ENCODE measurements at places on chromosomes 13 and 19. TPM values are rescaled to one million over a fixed set of nuclear protein-coding genes. Genes with fewer than 3 reads are reported as not detected.
A peak's percentile ranks its signal among the peaks of the same experiment; 100 is the strongest.

DNA sequence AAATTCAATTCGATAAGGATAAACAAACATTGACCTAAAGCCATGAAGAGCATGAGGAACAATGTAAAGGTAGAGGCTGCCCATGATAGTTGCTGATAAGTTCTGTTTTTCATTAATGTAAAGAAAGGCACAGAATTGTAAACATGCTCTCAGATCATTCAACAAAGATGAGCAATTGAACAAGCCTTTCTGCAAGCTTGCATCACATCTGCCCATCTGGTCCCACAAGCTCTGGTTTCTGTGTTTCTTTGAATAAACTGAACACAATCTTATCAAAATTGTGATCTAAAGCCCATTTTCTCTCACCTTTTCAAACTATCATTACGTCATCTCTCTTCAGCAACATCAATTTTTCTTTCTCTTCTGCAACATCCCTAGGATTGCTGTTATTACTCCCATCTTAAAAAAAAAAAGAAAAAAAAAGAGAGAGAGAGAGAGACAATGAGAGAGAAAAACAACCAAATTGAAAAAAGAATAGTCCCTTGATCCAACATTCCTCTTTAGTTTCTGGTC lies 487.2 kb upstream of the GPC6 start:
- H3K27me3 ChIP-seq, result no peaks in the 10 kb centered on the region
- no peaks in the 10 kb centered on the region for H3K4me1 ChIP-seq
- no peak overlapping the region for H3K4me3 ChIP-seq
- DNase-seq, result no peak
- no peak overlapping the region for H3K27ac ChIP-seq

DNA sequence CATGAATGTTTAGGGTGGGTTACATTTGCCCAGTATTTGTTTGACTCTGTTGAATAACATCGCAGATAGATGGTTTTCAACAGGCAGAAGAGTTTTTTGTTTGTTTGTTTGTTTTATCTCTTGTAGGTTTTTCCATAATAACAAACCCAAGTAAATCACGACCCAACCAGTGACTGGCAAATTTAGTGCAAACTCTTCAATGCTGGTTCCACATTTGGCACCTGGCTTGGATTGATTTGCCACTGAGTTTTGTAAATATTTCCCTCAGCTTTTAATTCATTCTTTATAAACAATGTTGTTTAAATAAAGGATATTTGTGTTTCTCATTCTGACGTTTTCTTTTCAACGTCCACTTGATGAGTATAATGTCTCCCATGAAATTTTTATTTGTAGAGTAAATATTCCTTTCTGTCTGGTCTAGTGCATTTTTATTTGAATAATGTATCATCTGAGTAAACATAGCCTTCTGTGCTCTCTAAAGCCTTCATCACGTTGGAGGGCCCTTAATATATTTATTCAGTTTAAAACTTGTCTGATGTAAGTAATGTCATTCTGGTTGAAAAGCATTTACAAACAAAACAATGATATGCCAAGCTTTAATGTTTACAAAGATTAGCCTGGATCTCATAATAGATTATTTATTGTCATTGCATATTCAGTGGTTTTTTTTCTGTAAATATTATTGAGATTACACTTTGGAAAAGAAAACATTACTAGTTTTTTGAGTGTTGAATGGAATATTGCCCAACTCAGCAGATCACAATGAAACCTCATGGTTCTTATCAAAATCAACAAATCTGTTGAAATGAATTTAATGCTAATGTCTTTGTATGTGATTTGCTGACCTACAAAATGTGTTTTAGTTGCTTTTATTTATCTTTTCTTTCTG lies 90.4 kb upstream of the PEG3 start:
- no peak overlapping the region for H3K4me3 ChIP-seq
- no peaks in the 10 kb centered on the region for H3K36me3 ChIP-seq
- H3K27me3 ChIP-seq, result no peaks in the 10 kb centered on the region
- no peaks in the 10 kb centered on the region for H3K4me1 ChIP-seq
- no peak for DNase-seq

DNA sequence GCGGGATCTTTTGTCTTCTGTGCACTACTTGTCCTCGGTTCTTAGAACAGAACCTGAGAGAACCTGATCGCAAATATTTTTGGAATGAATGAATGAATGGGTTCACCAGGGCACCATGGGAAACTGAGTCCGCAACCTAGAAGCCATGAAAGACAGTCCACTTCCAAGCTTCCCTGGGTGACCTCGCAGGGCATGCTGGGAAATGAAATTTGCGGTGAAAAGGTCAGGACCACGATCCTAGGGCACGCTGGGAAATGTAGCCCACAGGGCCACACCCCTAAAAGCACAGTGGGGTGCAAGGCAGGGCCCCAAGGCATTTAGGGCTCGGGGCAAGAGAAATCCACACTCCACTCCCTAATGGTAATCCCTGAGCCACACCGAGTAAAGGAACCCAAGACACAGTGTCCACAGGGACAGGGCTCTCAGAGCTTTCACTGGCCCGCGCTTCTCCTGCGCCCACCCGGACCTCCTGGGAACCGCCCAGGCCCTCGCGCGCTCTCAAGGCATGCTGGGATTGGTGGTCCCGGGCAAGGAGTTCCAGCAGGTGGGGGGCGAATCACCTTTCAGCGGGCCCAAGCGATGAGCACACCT lies 1.1 kb upstream of the PPP1R12C start:
- H3K4me1 ChIP-seq, result peaks cover 13% of the 10 kb centered on the region
- H3K4me3 ChIP-seq, result peak overlapping the region; percentile 76
- peak; percentile 73 for DNase-seq
- no peaks in the 10 kb centered on the region for H3K36me3 ChIP-seq
- H3K27me3 ChIP-seq, result no peaks in the 10 kb centered on the region

DNA sequence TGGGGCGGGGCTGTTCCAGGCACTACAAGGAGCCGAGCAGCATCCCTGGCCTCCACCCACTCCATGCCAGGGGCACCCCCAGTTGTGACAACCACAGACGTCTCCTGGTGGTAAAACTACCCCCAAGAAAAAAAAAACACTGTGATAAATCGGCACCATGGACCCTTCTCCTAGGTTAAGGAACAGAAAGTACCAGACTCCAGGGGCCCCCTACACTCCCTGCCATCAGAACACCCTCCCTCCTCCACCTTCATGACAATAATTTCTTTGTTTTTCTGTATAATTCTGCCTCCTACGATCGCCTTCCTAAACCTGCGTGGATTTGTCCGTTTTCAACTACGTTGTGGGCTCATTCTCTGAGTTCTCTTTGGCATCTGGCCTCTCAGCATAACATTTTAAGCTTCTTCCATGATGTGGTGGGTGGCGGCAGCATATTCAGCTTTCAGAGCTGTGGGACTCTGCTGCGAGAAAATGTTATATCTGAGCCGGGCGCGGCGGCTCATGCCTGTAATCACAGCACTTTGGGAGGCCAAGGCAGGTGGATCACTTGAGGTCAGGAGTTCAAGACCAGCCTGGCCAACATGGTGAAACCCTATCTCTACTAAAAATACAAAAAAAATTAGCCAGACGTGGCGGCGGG lies 8.6 kb downstream of the TLE2 start:
- H3K27me3 ChIP-seq, result no peaks in the 10 kb centered on the region
- no peaks in the 10 kb centered on the region for H3K36me3 ChIP-seq
- no peak for DNase-seq

DNA sequence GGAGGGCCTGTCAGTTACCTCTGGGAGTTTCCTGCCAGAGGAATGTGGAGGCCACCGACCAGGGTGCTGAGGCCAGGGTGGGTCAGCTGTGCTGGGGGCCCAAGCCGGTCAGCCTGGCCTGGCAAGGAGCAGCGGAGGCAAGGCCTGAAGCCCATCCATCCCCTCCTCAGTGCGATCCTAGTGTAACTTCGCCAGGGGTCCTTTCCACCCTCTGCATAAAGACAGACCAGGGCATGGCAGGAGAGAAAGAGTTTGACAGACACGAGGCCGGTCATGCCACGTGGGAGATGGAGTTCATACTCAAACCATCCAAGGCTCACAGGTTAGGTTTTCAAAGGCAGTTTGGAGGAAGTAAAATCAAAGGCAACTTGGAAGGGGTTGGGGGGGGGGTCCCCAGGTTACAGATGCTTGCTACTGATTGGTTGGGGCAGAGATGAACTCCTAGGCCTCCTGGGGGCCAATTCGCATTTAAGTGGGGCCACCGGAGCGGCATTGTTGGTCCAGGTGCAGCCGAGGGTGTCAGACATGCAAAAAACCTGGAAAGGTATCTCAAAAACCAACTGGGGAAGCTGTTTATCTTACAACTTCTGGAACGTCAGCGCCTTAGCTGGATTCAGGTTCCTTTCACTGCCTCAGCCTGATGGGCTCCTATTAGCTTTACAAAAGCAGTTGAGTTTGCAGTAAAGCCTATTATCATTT lies 36.8 kb upstream of the DPRX start:
- no peak for DNase-seq
- no peak overlapping the region for H3K4me3 ChIP-seq
- no peak overlapping the region for H3K27ac ChIP-seq

Gene THSD1
- total RNA-seq, result 27.4 TPM

Gene ERF
- total RNA-seq, result 51.6 TPM

Gene SHKBP1
- 192 TPM for total RNA-seq

Gene DZIP1
- total RNA-seq, result 12.7 TPM

Data from ascending aorta (tissue), 2 donors.